Stimulated activated CD4-positive, alpha-beta T cell treated with anti-CD3 and anti-CD28 coated beads, Interleukin-15, amount 100 ng/mL, for 48 hours (primary cell): ENCODE measurements at places on chromosomes 6 and 20.

DNA sequence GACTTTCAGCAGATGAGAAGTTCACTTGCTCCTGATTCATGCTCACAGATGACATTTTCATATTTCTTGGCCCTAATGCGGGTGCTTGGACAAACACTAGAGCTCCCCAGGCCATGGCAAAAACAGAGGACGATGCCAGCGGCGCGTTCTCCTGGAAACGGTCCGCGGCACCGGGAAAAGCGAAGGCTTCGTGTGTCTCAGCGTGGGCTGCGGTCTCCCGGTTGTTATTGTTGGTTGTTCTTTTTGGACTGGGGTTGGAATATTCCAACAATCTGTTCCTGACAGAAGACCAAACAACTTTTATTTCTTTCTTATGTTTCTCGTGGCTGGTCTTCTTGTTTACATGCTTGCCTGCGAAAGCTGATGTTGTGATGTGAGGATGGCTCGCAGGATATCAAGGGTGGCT is 46.8 kb upstream of the NEDD9 start:
- DNase-seq = no peak

DNA sequence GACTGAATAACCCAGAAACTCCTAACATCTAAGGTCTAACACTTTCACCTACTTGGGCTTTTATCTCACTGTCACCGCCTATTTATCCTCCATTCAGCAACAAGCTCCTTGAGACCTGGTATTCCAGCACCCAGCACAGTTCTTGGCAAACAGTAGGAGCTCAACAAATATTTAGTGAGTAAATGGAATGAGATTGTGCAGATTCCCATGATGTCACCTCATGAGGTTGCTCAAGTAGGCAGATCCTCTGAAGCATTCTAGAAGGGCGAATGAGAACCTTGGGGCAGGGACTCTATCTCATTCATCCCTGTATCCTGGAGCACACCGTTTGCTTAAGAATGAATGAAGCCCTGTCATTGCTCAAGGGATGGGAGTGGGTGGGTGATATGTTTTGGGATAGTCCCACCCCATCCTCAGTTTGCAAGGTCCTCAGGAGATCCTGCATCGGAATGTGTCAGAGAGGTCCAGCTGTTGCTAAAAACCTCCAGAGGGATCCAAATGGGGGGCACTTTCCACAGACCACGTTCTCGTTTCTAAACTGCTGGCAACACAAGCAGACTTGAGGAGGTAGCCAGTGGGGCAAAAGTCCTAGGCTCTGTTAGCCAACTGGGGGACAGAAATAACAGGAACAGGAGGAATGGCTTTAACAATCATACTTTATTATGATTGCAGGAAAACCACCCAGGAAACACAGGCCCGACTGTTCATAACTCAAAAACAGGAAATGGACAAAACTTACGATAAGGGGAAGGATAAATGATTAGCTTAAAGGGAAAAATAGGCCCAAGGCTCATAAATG is 42.0 kb downstream of the EDN1 start:
- DNase-seq = no peak

DNA sequence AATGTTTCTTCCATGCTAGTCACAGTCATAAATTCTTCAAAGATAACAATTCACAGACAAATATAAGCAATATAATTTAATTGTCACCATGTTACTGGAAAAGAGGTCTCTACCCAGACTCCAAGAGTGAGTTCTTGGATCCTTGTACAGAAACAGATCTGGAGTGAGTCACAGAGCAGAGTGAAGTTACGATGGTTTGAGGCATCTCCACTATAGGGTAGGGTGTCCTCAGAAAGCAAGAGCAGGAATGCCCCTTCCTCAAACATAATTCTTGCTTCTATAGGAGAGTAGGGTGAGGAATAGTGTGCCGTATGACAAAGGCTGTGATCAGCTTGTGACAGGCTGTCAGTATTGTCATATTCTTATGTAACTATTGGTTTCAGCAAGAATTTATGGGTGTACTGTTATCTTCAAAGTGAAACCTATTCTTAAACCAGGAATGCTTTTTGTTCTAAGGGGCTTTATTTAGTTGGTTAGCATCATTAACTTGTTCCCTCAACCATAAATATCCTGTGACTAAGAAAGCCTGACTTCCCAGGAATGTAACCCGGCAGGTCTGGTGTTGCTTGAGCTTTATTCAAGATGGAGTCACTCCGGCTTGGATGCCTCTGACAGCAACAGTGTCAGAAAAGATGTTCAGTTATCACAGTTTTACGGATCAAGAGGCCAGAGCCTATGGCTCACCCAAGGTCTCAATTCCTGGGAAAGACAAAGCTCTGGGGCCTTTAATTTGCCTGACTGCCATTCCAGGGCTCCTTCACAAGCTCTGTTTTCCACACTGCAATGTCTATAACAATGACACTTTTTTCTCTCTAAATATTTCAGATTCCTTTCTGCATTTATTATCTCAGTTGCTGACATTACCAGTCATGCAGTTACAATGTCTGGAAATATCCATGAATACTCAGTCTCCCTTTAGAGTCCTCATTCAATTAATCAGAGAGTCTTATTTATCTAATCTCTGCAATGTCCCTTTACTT is 298.6 kb downstream of the C6orf118 start:
- no peak for DNase-seq

DNA sequence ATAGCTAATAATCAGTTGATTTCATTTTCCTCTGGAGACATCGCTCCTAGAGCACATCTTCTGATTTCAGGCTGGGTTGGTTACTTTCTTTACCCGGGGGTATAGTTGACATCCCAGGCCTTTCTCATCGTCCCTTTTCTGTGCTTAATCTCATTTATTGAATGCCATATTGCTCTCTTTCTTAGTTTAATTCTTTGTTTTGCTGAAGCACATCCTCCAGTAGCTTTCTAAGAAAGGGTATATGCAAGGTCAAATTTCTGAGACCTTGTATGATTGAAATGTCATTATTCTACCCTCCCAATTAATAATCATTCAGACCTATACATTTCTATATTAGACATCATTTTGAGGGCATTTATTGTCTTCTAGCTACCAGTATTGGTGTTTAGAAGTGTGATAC is 2.6 kb upstream of the C20orf141 start:
- no peak for DNase-seq

DNA sequence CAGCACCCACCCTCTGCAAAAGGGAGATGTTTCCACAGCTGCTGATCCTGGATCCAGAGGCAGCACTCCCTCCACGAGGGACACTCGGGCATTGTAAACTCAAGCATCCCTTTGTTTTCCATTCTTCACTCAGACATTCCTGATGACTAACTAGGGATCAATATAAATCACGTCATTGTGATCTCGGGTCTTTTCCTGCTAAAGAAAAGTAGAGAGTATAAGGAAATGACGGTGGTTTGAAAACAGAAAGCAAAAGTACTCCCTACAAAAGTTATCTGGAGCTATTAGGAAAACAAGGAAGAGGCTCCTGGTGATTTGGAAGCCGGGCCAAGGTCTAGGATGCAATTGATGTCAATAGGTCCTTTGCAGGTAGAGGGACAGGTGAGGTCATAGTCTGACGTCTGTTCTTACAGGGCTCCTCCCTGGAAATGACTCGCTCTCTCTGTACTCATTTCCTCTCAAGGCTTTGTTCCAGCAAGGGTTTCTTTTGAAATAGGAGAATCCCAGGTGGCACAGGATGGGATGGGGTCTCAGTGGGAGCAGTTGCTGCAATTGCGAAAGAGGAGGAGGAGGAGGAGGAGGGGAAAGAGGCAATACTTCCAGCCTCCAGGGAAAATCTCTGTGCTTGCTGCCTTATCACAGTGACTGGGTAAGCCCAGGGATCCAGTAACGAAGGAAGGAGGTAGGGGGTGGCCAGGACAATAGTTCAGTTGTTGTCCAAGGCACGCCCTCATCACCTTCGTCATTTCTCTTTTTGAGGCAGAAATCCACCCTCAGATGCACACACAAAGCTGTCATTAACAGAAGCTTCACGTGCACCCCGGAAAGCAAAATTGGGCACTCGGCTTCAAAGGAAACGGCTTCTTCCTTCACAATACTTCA is 222.8 kb downstream of the LY86 start:
- no peak for DNase-seq

DNA sequence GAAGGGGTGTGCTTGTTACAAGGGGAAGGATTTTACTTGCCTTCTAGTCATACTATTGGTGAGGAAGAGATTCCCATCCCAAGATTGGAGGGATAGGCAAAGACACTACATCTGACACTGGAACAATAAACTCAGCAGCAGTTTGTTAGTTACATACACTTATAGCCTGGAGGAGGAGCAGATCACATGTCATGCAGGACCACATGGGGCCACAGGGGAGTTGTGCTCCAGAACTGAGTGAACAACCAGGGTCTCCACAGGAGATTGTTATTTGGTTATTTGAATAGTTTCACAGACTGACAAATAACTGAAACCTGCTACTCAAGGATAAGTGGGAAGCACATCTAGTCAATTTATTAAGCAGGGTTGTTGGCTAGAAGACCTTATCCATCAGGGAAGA is 559.4 kb upstream of the MANEA start:
- no peak for DNase-seq

- no peak for DNase-seq
These were observed 11.5 kb downstream of the EIF2S2 start for GRCh38 chr20:34100576-34100975.

- DNase-seq = no peak
These were observed 223.9 kb upstream of the TAB2 start for GRCh38 chr6:149093643-149094042.

GRCh38 chr20:768426-768978 is at the start of gene SLC52A3:
Gene SLC52A3, minus strand, starts transcription at chr20:768500. Its CDS starts 2,726 bp downstream, at chr20:765774.
- DNase-seq = no peak

DNA sequence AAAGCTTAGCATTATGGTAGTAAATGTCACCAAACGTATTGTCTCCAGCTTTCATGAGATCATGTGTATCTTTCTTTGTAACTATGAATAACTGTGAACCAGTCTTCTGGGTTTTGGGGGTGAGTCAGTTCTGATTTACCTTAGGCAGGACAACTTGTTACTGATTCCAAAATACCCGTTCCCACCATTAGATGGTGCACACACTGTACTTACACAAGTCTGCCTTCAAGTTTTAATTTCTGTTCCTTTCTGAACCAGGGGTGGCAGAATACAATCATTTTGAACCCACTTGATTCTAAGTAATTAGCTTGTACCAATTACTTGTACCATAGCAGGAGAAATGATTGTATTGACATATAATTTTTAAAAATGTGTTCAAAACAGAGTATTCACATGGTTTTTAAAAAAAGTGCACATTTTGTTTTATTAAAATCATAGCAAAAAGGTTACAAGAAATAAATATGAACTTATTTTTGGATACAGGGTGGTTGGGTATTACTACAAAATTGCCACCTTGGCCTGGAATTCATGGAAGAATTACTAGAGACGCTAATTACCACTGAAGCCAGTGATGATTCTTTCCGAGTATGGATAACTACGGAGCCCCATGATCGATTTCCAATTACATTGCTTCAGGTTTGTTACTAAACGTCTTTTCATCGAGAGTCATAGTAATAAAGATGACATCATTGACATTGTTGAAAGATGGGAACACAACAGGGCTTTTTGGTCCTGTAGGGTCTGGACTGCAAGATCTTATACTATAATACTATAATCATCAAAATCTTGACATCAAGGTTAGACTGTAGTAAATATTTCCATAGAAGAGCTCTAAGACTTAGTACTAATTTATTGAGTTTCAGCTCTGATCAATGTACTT is 75.2 kb upstream of the GLP1R start:
- no peak for DNase-seq

DNA sequence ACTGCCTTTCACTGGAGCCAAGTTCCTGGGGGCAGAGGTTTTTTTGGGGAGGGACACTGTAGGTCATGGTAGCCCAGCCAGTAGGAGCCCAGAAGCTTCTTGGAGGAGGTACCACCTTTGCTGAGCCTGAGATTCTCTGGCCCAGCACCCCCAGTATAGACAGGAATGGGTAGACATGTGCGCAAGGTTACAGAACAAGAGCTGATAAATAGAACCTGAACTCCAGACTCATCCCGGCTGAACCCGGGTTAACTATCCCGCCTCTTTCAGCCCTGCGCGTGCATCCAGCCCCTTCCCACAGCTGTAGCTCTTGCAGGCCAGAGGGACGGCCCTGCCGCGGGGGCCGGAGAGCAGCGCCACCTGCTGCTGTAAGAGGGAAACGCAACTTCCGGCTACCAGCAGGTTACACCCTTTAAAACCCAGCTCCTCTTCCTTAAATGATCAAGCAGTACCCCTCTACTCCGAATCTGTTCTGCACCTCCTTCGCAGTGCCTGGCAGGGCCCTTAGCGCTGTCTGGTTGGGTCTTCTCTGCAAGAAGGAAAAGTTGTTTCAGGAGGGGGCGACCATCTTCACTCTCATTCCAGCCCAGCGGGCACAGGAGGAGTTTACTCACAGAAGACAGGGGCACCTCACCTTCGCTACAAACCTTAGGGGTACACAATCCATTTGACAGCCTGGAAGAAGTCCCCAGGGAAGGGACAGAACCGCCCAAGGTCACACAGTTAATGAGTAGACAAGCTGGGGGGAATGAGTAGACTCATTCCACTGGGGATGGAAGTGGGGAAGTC is 7.5 kb downstream of the SRXN1 start:
- peak; percentile 59 for DNase-seq

GRCh38 chr20:9480066-9480465 is 34.3 kb upstream of the LAMP5 start:
- no peak for DNase-seq

DNA sequence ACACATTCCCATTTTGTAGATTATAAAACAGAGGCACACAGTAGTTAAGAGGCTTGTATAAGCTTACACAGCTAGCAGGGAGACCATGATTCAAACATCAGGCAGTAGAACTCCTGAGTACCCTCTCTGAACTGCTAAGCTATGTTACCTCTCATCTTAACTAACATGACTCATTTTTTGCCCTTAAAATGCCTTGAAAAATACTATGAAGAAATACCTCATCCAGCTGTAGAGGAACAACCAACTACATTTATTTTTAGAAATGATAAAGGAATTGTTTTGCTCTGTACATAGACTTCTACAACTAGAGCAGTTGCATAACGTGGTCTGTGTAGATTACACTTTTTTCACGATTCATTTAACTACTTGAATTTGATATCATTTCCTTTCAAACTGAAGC is 102.1 kb downstream of the FLRT3 start:
- no peak for DNase-seq

DNA sequence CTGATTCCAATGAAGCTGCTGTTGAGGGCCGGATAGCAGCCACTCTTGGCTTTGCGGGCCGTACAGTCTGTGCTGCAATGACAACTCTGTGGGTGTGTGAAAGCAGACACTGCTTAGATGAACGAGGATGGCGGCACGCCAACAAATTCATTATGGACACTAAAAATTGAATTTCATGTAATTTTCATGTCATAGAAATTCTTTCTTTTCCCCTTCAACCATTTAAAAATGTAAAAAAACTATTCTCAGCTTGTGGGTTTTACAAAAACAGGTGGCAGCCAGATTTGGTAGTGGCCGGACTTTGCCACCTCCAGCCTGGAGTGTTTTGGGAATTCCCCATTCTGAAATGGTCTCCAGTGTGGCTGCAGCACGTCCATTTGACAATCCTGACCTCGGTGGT is 26.0 kb downstream of the MAS1 start:
- no peak for DNase-seq
